ENCODE measurements at places on chromosomes 2 and 18. TPM values are rescaled to one million over a fixed set of nuclear protein-coding genes. Genes with fewer than 3 reads are reported as not detected.

Gene SAG
- 0.03 TPM for polyA plus RNA-seq

Gene SLC9A4
- polyA plus RNA-seq, result not detected

Gene TMSB10
- 5,130 TPM for polyA plus RNA-seq

Gene CD8B
- 1.5 TPM for polyA plus RNA-seq

DNA sequence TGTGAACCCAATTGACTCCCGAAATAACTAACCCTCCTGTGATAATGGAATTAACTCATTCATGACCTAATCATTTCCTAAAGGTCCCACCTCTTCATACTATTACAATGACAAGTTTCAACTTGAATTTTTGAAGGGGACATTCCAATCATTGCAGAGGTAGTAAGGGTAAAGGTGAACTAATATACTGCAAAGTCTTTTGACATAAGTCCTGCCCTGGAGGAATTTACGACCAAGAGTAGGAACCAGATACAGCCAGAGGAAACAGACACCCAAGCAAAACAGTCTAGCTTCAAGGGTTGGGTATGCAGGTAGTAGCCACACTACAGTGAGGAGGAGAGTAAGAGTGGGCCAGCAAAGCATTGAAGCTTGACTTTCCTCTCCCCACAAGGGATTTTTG lies 1.2 kb upstream of the SRBD1 start:
- peaks cover 12% of the 10 kb centered on the region for H3K4me1 ChIP-seq
- H3K27me3 ChIP-seq, result no peaks in the 10 kb centered on the region
- H3K36me3 ChIP-seq, result no peaks in the 10 kb centered on the region
- no peak overlapping the region for H3K4me3 ChIP-seq
- H3K27ac ChIP-seq, result no peak overlapping the region

GRCh38 chr2:227033471-227034148 lies 130.4 kb downstream of the COL4A4 start:
- peaks cover 17% of the 10 kb centered on the region for H3K4me1 ChIP-seq
- no peaks in the 10 kb centered on the region for H3K36me3 ChIP-seq
- no peak for DNase-seq
- no peak overlapping the region for H3K27ac ChIP-seq
- H3K27me3 ChIP-seq, result no peaks in the 10 kb centered on the region

GRCh38 chr2:98514879-98515249 lies 70.2 kb downstream of the INPP4A start:
- no peak for DNase-seq
- H3K36me3 ChIP-seq, result peaks cover 9% of the 10 kb centered on the region
- peak overlapping the region; percentile 79 for H3K27ac ChIP-seq
- H3K4me1 ChIP-seq, result peaks cover 47% of the 10 kb centered on the region
- no peaks in the 10 kb centered on the region for H3K27me3 ChIP-seq
